ENCODE measurements at places on chromosomes 7 and 10.

- DNase-seq, result no peak
These were observed 1.5 kb upstream of the FAM53B start for GRCh38 chr10:124745673-124746072.

- no peak for DNase-seq
These were observed 7.5 kb upstream of the CFTR start for GRCh38 chr7:117472335-117472734.

DNA sequence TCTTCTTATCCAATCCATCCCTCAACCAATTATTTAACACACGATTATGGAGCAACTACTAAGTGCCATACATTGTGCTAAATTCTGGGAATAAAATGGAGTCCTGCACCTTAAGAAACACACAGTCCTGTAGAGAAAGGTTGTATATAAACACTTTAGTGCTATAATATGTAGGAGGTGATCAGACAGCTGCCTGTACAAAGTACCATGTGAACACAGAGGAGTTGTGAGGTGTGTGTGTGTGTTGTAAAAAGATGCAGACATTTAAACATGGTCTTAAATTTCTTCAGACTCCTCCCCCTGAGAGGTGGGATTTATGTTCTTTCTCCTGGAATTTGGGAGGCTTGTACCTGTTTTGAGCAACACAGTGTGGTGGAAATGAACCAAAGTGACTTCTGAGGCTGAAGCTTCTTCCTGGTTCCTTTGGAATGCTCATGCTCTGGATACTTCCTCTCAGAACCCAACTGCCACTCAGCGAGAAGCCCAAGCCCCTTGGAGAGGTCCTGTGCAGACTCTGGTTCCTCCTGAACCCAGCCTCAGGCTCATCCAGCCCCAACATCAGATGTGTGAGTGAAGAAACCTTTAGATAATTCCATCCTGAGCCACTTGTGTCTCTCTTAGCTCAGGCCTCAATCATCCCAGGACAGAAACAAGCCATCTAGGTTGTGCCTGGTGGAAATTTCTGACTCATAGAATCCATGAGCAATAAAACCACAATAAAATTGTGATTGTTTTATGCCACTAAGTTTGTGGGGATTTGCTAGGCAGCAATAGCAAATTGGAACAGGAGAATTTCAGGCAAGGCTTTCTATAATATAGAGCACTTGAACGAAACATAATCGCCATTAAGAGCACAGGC, 161.2 kb upstream of the FAM3C start:
- DNase-seq, result no peak

DNA sequence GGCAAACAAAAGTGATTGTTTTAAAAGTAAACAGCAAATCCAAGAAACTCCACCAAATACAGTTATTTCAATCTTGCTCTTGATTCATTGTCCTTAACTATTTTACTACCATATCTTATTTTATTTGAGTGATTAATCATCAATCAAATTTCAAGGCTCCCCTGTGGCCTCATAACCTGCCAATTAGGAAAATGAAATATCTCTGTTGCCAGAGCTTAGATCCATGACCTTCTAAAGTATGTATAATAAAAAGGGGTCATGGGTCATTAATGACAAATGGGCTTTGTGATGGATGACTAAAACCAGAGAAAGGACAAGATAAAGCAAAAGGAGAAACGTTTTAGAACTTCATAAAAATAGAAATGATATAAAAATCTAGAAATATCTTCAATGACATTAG, 28.5 kb downstream of the NRCAM start:
- DNase-seq, result no peak

GRCh38 chr10:46523119-46523961, 33.1 kb downstream of the GPRIN2 start:
- DNase-seq, result no peak

Data from activated T-cell treated with anti-CD3 and anti-CD28 coated beads, Interleukin-2, amount 50 U/mL, for 48 hours (primary cell).